SW 1271 (cell line): ENCODE measurements at places on chromosomes 16 and 17.

- DNase-seq, result no peak
Measured at GRCh38 chr16:27114006-27114405, 47.3 kb downstream of the C16orf82 start.

GRCh38 chr17:30091771-30092170 is 24.8 kb upstream of the NSRP1 start:
- peak; percentile 12 for DNase-seq

DNA sequence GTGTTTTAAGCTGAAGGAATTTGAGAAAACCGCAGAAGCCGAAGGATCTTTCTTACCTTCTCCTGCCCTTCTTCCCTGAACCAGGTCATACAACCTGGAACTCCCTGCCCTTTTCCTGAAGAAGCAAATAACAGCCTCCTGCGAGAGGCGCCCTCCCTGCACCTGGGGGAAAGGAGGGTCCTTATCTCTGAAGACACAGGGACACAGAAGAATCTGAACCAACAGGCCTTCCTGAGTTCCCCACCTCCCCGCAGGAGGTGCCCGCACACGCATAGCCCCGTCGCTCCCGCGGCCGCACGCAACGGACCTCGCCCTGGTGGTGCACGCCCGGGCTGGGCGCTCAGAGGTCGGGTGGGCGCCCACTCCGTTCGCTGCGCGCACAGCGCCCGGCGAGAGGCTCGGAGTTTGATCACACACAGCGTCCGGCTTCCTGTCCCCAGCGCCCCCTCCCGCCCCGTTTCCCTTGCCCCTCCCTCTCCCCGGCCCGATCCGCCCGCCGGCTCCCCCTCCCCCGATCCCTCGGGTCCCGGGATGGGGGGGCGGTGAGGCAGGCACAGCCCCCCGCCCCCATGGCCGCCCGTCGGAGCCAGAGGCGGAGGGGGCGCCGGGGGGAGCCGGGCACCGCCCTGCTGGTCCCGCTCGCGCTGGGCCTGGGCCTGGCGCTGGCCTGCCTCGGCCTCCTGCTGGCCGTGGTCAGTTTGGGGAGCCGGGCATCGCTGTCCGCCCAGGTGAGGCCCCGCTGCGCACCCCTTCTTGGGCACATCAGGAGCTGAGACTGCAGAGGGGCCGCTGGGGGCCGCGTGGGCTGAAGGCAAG is at the start of gene TNFSF12:
Gene TNFSF12 (plus strand): TSS at position 474 of the 816 bp plus-strand sequence. CDS start 96 bp downstream, at position 570.
- DNase-seq, result no peak

DNA sequence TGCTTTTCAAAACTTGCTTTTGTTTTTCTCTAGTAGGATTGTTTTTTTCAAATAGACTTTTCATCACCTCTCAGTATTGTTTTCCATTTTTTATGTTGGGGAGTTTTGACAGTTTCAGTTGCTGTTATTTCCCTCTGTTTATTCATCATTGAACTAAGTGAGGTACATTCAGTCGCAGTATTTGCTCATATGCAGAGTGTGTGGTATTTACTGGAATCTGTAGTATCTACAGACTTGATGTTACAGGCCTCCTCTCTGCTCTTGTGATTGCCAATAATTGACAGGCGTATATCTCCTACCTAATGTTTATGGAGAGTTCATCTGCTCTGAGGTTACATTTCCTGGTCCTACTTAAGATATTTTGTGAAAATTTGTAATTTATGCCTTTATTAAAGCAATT is 49.6 kb downstream of the COX10 start:
- DNase-seq, result no peak

- DNase-seq, result no peak
Measured at GRCh38 chr17:1087381-1088241, 90.7 kb downstream of the TIMM22 start.

GRCh38 chr17:43471585-43472160 is 12.1 kb upstream of the DHX8 start:
- DNase-seq, result no peak

GRCh38 chr17:12826431-12826830 is 37.1 kb downstream of the ARHGAP44 start:
- no peak for DNase-seq

GRCh38 chr17:67528751-67529436 is 151.8 kb downstream of the PITPNC1 start:
- DNase-seq, result peak; percentile 67

- DNase-seq, result peak; percentile 74
Measured at GRCh38 chr17:75405365-75406221, at the start of gene GRB2. Gene GRB2 (minus strand): TSS chr17:75405678. CDS start chr17:75393628, 12,050 bp downstream.

- no peak for DNase-seq
Measured at GRCh38 chr17:10368561-10368960, 4.2 kb downstream of the MYH13 start.

DNA sequence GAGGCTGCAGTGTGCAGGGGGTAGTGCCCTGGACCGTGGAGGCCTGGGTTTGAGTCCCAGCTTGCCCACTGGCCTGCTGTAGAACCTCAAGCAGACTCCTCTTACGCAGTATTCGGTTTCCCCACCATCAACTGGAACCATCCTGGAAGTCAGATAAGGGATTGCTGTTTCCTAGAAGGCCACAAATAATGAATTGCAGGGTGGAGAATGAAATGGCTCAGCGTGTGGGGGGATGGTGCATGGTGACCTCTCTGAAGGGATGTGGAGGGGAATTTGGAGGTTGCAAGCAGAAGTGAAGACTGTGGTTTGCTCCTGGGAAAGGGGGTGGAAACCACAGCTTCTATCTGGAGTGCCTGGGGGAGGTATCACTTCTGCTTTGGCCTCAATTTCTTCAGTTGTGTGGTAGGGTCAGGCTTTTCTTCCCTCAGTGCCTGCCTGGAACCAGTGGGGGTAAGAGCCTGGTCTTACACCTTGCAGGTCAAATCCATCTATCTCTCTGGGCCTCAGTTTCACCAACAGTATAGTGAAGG is 1.7 kb downstream of the ADGRG5 start:
- no peak for DNase-seq

- DNase-seq, result no peak
Measured at GRCh38 chr17:76022285-76022684, 4.8 kb downstream of the EVPL start.

DNA sequence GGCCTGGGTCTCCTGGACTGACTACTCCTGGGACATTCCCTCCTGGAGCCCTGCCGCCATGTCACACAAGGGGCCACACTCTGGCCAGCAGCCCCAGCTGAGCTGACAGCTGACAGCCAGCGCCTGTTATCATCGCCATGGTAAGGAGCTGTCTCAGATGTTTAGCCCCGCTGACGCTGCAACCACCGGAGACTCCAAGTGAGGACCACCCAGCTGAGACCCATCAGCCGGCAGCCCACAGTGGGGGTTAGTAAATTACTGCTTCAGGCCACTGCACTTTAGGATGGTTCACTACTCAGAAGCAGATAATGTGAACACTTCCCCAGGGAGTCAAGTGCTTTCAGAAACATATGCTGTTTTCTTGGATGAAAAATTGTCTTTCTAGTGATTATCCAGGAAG is 14.6 kb upstream of the SPHK1 start:
- DNase-seq, result no peak

GRCh38 chr17:13787636-13788035 is 185.9 kb upstream of the HS3ST3A1 start:
- DNase-seq, result no peak

GRCh38 chr17:80956321-80957190 is 35.1 kb upstream of the CHMP6 start:
- DNase-seq, result no peak

DNA sequence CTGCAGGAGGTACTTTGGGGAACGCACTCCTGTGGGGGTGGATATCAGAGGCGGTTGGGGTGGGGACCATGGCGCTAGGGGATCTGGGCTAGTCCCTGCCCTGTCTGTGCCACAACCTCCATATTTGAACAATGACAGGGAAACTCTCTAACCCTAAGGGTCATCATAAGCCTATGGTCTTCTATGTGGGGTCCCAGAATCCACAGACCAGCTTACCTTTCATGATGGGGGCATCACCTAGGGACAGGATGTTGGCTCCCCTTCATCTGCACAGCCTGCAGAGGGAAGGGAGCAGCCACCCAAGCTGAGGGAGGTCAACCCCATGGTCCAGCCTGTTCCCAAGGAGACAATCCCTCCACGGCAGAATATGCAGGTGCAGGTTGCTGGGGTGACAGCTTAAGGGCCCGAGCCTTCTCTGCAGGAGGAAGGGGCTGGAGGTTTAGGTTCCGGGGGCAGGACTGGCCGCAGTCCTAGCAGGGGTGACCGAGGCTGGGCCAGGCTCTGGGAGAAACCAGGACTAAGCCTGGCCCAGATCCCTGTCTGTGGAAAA is 1.7 kb downstream of the ORAI3 start:
- no peak for DNase-seq

DNA sequence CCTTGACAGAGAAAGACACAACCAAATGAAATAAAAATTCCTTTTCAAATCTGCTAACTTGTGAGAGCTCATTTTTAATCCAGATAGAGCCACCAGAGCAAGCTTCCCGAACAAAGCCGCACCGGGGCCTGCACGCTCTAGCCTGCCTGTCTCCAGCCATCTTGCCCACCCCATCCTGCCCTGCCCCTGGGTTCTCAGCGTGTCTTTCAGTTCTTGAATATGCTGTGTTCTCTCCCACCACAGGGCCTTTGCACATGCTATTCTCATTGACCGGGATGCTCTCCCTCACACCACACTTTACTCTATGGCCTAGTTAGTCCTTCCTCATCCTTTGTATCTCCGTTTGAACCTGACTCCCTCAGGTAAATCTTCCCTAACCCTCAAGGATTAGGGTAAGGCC is 14.7 kb downstream of the SMIM5 start:
- DNase-seq, result no peak

- peak; percentile 48 for DNase-seq
Measured at GRCh38 chr16:2447920-2448583, 11.9 kb upstream of the TEDC2 start.

DNA sequence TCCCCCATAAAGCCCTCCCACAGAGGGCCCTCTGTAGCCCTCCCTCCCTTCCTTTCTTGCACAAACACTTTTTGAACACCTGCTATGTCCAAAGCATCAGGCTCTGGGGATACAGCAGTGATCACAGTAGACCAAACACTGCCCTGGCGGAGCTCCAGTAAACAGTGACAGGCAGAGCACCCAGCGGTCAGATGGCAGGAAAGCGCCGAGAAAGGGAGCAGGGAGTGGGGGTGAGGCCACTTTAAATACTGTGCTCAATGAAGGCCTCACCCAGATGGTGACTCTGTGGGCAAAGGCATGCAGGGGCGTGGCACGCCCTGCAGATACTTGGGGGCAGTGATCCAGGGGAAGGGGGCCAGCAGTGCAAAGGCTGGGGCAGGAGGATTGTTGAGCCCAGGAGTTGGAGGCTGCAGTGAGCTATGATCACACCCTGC is 7.6 kb downstream of the PRR29 start:
- DNase-seq, result no peak

GRCh38 chr17:3630781-3631180 is 5.3 kb downstream of the SHPK start:
- DNase-seq, result no peak

DNA sequence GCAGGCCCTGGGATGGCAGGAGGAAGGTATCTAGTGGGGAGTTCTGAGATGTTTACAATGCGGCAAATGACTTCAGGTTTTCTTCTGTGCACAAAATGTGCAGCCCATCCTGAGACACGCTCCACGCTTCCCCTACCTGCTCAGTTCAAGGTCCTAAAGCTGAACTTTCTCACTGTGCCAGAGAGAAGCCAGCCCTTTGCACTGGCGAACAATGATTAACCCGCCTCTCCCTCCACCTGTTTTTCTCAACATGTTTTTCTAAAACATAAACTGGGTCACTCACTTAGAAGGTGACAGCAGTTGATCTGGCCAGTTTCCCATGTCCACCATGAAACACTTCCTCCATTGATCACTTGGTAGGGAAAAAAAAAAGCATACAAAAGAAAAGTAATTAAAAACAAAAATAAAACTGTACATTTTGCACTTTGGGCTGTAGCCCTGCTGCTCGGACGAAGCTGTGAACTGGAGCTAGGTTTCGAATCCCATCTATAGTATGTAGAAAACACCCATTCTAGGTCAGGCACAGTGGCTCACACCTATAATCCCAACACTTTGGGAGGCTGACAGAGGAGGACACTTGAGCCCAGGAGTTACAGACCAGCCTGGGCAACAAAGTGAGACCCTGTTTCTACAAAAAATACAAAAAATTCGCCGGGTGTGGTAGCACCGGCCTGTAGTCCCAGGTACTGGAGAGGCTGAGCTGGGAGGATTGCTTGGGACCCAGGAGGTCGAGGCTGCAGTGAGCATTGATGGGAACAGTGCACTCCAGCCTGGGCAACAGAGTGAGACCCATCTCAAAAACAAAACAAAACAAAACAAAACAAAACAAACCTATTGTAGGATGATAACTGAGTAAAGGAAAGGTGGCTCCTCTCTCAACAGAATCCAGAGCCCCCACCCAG is 6.1 kb upstream of the G6PC1 start:
- no peak for DNase-seq

DNA sequence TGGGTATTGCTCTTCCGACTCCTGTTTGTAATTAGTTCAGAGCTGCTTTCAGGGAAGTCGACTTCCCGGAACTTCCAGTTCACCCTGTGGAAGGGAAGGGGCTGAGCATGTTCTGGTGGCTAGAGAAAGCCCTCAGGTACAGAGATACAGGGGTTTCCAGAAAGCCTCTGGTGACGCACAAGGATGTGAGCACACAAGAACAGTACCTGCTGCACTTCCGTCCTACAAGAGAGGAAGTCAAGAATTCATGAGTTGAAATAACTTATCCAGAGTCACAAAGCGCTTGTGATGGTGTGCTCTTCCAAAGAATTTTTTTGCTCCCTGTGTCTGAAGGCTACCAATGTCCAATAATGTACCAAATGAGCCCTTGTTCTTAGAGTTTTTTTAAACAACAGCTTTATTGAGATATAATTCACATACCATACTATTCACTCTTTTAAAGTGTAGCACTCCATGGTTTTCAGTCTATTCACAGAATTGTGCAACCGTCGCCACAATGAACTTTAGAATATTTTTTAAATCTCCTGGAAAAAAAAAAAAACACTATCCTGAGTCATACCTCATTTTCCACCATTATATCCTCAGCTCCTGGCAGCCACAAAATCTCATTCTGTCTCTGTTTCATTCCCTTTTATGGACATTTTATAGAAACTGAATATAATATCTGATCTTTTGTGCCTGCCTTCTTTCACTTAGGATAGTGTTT is 327.6 kb downstream of the CDH13 start:
- no peak for DNase-seq

GRCh38 chr17:16472539-16472938 is 19.5 kb downstream of the LRRC75A start:
- no peak for DNase-seq

- no peak for DNase-seq
Measured at GRCh38 chr17:73482894-73483293, 161.4 kb downstream of the SDK2 start.

DNA sequence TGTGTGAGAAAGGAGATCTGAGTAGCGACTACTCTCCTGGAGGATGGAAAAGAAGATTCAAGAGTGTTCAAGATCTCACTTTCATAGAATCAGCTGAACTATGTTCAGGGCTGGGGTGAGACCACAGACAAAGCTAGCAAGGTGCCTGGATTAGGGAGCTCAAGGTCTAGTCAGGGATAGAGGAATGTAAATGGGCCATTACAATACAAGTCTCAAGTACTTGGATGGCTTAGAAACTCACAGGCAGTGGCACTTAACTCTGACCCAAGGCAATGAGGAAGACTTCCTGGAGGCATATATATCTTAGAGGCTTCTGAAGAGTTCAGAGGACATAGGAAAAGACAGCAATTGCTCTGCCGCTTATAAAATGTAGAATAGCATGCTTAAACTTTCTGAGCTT is 184.9 kb upstream of the CDH11 start:
- no peak for DNase-seq

GRCh38 chr16:56332464-56333079 is 92.8 kb downstream of the AMFR start:
- DNase-seq, result peak; percentile 2
